Mucosa of descending colon (tissue), 3 donors: ENCODE measurements at places on chromosomes 16 and 17. TPM values are rescaled to one million over a fixed set of nuclear protein-coding genes. Genes with fewer than 3 reads are reported as not detected.
A peak's percentile ranks its signal among the peaks of the same experiment; 100 is the strongest.

DNA sequence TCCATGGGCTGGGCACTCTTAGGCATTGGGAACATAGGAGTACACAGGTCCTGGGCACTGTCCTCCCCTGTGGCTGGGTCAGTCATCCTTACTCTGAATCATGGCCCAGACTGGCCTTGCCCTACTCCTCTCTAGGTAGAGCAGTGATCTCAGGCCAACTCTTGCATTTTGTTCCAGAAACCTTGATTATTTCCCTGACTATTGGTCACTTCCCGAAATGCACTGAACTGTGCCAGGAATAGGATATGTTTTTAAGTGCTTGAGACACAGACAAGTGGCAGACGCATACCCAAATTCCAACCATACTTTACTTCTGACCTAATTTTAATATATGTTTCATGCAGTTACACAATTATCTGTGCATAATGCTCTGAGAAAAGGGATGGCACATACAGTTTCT lies 10.3 kb downstream of the KRABD2 start:
- DNase-seq, result no peak

- no peak for DNase-seq
These were observed 12.9 kb downstream of the NLRC3 start for GRCh38 chr16:3564130-3564888.

- peak; percentile 27 for DNase-seq
These were observed 64.3 kb downstream of the PRMT7 start for GRCh38 chr16:68374961-68375660.

DNA sequence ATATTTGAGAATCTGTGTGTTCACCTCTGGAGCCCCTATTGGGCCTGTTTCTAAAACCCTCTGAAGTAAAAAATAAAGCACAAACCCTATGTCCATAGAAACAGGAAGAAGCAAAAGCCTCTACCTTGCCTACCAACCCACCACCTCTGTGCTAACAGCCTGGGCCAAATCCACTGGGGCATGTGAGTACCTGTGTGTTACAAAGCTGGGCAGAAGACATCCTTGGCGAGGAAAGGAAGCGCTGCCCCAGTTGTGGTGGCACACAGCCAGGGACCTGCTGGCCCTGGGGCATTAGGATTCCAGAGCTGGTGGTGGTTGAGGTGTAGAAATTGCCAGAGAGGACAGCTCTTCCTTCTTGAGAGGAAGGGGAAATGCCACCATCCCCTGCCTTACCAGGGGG lies 30.0 kb downstream of the MYO18A start:
- no peak for DNase-seq

- no peak for DNase-seq
These were observed 258.6 kb downstream of the NTN1 start for GRCh38 chr17:9279893-9280292.

GRCh38 chr17:55242476-55242875 lies 22.3 kb upstream of the HLF start:
- DNase-seq, result no peak

GRCh38 chr17:34820248-34820801 lies 140.9 kb downstream of the CCT6B start:
- no peak for DNase-seq

DNA sequence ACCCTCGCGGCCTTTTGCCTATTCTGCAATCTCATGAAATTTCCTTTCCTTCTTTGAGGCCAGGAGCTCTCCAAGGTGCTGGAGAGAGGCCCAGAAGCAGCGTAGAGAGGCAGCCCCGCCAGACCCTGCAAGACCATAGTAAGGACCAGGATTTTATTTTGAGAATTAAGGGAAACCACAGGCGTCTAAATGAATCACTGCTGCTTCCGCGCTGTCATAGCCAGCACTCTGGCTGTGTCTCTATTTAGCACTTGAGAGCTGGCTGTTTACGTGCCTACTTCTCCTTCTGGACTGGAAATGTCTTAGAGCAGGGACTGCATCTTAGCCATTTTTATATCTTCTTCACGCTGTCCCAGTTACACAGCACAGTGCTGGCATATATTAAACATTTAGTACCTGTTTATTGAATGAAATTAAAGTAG lies 37.6 kb upstream of the PIRT start:
- no peak for DNase-seq

- no peak for DNase-seq
These were observed 28.1 kb upstream of the BEAN1 start for GRCh38 chr16:66399031-66399430.

GRCh38 chr17:73156166-73156840 lies 8.5 kb upstream of the SSTR2 start:
- peak; percentile 67 for DNase-seq

GRCh38 chr17:31486351-31487062 lies 95.0 kb downstream of the RAB11FIP4 start:
- DNase-seq, result peak; percentile 69

DNA sequence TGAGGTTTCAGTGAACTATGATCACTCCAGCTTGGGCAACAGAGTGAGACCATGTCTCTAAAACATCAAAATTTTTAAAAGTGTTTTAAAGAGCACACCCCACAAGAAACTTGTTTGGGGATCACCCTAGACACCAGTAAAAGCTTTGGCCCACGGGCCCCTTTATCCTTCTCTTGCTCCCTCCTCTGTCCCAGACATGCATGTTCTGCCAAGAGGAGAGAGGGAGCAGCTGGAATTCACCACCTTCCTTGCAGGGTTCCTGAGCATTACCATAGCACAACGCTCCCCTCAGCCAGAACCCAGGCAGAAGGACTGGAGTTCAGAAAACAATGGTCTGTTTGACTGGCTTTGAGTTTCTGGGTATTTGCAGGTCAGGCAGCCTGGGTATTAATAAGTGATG lies 214.3 kb upstream of the CDH5 start:
- DNase-seq, result no peak

- no peak for DNase-seq
These were observed 49.3 kb downstream of the NSRP1 start for GRCh38 chr17:30165960-30166359.

DNA sequence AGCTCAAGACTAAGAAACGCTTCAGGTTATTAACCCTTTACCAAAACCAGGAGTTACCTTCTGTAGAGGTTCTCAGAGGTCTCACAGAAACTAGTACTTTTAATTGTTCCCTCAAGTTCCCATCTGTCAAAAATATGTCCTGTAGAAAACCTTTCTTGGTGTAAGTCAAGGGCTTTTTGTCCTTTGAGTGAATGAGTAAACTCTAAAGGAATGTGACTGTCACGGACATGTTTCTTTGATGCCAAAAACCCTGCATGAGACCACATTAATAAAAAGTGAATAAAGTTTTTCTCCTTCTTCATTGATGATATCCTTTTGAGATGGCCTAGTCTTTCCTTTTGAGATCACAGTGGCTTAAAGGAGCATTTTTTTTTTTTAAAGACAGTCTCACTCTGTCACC lies 102.9 kb downstream of the NLK start:
- DNase-seq, result no peak

DNA sequence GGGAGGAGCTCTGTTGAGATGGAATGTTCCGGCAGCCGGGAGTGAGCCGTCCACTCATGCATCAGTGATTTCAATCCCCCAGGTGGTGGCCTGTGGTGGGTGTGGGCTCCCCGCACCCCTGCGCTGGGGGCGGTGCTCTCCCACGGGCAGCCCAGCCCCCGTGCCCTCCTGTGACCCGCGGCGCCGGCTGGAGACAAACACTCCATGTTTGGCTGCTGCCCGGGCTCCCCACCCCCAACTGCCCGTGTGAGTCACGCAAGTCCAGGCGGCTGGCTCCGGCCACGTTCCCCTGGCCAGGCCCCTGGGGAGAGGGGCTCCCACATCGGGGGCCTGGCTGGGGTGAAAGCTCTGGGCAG lies 29.4 kb downstream of the CACNA1H start:
- DNase-seq, result peak; percentile 73

DNA sequence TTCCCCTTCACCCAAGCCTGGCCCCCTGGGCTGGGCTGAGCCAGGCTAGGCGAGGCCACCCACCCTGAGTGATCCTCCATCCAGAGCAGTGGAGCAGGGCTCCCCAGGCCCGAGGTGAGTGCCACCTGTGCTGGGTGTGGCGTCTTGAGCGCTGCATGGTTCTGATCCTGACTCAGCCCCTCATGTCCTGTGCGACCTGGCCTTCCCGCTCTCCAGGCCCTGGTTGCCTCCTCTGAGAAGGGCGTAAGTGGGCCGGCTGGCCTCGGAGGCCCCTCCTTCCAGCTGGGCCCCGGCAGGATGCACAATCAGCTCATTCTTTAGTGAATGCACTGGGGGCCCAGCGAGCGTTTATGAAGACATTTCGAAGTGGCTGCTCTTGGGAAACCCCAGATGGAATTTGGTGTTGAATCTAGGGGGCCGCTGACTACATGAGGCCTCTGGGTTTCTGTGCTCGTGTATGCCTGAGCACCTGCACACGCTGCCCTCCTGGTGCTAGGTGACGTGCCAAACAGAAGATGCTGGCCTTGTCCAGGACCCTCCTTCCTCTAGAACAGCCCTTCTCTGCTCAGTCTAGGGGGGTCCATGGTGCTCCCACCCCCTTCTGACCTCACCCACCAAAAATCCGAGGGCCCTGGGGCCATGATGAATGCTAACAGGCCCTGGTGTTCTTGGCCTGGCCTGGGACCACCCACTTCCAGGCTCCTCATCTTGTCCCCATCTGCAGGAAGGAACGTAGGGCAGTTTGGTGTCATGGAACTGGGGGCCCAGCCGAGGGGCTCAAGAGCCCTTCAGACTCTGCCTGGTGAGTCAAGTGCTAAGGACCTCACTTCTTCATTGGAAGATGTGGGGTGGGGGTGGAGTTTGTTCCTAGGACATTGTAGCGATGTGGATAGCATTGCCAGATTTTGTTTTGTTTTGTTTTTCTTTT lies 3.6 kb upstream of the TMEM92 start:
- DNase-seq, result no peak

DNA sequence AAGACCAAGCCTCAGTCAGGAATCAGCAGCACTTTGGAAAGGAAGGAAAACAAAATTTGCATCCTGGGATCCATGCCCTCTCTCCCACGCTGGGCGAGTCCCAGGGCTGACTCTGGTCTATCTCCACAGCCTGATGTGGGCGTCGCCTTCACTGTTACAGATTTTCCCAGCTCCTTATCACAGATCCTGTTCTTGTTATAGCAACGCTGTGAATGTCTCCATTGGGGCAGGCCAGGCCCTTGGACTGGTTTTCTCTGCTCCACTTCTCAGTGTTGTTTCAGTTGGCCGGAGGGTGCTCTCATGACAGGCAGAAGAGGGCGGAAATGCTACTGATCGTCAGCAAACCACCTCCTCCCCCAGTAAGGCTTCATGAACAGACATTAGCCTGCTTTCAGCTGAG lies 127.9 kb upstream of the CDH11 start:
- DNase-seq, result no peak

DNA sequence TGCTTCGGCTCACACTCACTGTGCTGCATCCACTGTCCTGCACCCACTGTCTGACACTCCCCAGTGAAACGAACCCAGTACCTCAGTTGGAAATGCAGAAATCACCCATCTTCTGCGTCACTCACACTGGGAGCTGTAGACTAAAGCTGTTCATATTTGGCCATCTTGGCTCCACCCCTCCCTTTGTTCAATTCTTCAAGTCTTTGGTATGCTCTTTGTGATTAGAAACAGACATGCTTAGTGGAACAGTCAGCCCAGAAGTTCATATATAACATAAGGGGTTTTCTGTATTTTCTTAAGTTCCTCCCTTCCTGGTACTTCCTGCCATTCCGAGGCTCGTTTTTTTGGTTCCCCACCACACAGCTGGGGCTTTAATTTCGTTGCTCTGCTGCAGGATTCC lies 398.5 kb upstream of the DYNLRB2 start:
- DNase-seq, result no peak

GRCh38 chr16:63453261-63453660 lies 1417.0 kb upstream of the CDH8 start:
- DNase-seq, result no peak

GRCh38 chr17:77356109-77356689 lies 215.4 kb downstream of the SEC14L1 start:
- peak; percentile 23 for DNase-seq

DNA sequence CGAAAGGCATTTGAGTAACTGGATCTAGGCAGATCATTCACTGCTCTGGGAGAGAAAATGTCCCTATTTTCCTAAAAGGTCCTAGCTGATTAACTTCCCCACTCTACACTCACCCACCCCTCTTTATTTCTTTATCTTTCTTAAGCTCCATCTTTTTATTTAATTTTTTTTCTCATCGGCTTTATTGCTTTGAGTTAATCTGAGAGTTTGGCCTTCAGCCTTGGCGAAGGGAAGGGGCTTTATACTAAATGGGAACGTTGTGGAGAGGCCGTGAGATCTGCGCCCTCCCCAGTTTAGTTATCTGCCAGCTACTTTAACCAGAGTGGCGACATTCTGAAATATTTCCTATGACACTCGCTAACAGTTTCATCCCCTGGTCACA lies 882 bp upstream of the TOX3 start:
- peak; percentile 31 for DNase-seq

DNA sequence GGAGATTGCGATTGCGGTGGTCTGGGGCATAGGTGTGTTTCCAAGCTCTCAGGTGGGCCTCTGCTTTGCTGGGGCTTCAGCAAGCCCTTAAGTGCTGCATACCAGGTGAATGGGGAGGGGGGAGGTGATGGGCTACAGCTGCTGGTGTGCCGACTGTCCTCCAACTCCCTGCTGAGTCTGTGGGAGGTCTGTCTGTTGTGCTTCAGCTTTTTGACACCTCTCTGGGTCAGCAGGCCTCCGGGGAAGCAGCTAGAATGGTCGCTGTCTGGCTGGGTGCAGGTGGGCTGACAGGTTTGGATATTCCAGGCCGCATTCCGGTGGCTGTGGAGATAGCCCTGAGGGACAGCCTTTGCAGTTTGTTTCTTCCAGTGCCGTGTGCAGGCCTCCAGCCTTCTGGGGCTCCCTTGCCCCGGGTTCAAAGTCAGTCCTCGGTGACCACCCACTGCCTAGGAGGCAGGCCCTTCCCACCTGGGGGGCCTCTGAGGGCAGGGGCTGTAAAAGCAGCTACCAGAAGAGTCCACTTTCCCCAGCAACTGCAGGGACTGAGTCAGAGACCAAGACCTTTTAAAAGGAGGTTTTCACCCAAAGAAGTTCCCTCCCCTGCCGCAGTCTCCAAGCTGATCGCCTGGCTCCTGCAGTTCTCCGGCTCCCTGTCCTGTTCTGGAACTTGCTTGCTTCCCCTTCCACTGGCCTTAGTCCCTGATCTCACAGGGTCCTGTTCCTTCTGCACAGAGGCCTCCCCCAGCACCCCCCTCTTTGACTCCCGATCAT lies 2.0 kb upstream of the TTYH2 start:
- no peak for DNase-seq

DNA sequence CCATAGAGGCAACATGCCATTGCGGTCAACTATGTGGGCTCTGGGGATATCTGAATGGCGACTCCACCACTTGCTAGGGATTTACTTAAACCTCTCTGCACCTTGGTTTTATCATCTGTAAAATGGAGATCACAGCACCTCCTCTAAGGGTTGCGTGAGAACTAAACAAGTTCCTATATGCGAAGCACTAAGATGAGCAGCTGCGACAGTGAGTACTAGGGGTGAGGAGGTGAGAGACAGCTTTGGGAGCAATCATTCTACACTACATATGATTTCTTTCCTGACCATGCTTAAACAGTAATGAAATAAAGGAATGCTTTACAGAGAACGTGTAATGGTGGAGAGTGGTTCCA lies 61.4 kb downstream of the CREBBP start:
- no peak for DNase-seq

GRCh38 chr16:79008869-79009179 lies 591.7 kb downstream of the MAF start:
- no peak for DNase-seq

The RND2 gene
- 0.51 TPM for total RNA-seq

The EFNB3 gene
- 0.31 TPM for total RNA-seq

The OR4D2 gene
- not detected for total RNA-seq

The CHRNE gene
- not detected for total RNA-seq

The TMEM106A gene
- total RNA-seq, result 12.0 TPM

The SLC16A6 gene
- total RNA-seq, result 0.14 TPM

The CBX4 gene
- total RNA-seq, result 13.2 TPM

The C16orf95 gene
- total RNA-seq, result 2.5 TPM

The LGALS9B gene
- 55.3 TPM for total RNA-seq
